ENCODE measurements at places on chromosomes 12 and 14.

GRCh38 chr14:95151561-95151960 is 5.8 kb downstream of the DICER1 start:
- no peak for DNase-seq

GRCh38 chr14:38197784-38198335 is 9.8 kb upstream of the SSTR1 start:
- peak; percentile 2 for DNase-seq

GRCh38 chr14:68523989-68524725 is 268.7 kb downstream of the ZFP36L1 start:
- no peak for DNase-seq

GRCh38 chr12:28961948-28962384 is 187.1 kb upstream of the FAR2 start:
- DNase-seq, result peak; percentile 19

DNA sequence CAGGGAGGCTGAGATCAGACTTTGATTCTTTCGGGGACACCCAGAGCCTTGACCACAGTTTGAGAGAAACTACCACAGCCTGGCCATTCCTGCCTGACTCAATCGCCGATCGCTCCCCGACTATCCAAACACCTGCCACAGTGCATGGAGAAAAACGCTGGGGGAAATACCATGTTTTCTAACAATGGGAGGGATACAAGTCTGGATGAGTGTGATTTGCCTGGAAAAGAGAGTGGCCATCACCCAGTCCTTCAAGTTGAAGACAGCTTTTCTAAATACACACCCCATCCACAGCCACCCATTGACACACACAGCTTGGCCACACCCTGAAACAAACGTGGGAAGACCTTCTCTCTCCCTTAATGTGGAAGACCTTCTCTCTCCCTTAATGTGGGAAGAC is 6.7 kb upstream of the VASH1 start:
- DNase-seq, result no peak

DNA sequence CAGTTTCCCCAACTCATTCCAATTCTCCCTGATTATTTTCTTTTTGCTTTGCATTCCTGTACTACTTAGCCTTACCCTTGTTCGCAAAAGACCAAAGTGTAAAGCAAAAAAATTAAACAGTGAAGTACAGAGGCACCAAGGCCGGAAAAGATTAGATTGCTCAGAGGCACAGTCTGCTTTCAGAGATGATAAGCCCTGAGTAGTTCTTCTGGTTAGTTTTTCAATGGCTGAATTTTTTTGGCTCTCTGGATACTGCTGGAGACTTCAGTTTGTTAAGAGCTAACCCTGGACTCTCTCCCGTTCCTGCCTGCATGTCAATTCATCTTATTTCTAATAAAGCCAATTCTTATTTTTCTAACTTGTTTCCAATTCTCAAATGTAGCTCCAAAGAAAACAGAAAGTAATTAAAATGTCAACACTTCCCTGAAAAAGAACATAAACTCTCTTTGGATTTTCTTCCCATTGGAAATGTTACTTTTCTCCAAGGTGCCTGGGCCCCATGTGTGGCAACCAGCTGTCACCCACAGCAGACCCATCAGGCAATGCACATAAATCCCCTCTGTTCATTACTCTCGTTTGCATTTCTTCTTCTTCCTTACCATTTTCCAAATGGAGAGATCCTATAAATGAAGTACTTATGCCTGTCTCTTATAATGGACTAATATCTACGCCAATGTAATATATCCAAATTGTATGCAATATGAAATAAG is 142.8 kb downstream of the BTG1 start:
- no peak for DNase-seq

GRCh38 chr12:70045036-70045435 is 198.2 kb upstream of the CNOT2 start:
- no peak for DNase-seq

DNA sequence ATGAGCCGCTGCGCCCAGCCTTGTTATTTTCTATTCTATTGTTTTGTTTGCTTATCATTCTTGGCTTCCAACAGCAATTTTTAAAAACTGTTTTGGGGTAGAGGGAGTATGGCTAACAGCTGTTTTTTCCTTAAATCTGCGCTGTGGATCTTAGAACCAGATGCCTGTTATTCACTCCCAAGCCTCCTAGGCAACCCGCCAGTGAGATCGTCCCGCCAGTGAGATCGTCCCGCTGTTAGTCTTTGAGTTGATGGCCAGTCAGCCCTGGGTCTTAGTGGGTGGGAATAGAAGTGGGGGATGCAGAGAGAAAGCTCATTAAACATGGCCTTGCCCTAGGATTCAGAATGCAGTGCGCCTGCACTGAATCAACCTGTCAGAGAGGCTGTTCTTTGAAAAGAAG is 67.3 kb upstream of the BICD1 start:
- no peak for DNase-seq

- DNase-seq, result no peak
Measured at GRCh38 chr14:54489731-54490444, 1.1 kb upstream of the GMFB start.

DNA sequence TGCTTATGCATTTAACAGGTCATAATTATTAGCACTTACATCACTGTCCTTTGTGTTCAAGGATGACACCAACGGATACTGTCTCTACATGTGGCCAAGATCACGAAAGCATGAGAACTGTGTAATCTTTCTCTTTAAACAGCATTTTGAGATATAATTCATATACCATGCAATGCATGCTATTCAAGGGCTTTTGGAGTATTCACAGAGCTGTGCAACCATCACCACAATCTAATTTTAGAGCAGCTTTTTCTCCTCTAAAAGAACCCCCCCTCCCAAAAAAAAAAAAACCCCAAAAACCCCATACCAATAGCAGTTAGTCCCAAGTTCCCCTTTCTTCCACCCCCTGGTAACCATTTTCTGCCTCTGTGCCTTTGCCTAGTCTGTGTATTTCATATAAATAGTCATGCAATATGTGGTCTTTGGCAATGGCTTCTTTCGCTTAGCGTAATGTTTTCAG is 60.6 kb downstream of the SPRING1 start:
- DNase-seq, result no peak

GRCh38 chr12:108678104-108678730 is 44.5 kb upstream of the SELPLG start:
- DNase-seq, result no peak

DNA sequence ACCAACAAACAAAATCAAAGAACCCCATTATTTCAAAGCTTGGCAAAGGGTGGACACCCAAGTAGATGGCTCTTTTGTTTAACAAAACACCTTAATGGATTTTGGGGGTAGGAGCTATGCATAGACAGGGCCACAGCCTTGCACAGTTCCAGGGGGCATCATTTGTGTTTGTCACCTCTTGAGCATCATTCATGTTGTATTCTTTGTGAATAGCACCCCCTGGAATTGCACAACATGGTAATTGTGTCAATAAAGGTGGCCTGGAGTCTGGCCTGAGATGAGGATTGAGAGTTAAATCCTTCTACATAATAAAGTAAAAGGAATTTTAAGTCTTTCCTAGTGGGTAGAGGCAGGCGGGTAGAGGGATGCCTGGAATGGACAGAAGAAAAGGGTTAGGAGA is 3.3 kb upstream of the FRS2 start:
- DNase-seq, result no peak

GRCh38 chr12:96648923-96649322 is 159.5 kb downstream of the CFAP54 start:
- DNase-seq, result no peak

- DNase-seq, result peak; percentile 41
Measured at GRCh38 chr14:28608851-28609828, 157.4 kb upstream of the FOXG1 start.
